ENCODE measurements at places on chromosomes 16 and 17.

GRCh38 chr17:57788725-57789124, 43.6 kb upstream of the CCDC182 start:
- no peak for DNase-seq

GRCh38 chr17:57106836-57107497, 21.9 kb downstream of the AKAP1 start:
- no peak for DNase-seq

DNA sequence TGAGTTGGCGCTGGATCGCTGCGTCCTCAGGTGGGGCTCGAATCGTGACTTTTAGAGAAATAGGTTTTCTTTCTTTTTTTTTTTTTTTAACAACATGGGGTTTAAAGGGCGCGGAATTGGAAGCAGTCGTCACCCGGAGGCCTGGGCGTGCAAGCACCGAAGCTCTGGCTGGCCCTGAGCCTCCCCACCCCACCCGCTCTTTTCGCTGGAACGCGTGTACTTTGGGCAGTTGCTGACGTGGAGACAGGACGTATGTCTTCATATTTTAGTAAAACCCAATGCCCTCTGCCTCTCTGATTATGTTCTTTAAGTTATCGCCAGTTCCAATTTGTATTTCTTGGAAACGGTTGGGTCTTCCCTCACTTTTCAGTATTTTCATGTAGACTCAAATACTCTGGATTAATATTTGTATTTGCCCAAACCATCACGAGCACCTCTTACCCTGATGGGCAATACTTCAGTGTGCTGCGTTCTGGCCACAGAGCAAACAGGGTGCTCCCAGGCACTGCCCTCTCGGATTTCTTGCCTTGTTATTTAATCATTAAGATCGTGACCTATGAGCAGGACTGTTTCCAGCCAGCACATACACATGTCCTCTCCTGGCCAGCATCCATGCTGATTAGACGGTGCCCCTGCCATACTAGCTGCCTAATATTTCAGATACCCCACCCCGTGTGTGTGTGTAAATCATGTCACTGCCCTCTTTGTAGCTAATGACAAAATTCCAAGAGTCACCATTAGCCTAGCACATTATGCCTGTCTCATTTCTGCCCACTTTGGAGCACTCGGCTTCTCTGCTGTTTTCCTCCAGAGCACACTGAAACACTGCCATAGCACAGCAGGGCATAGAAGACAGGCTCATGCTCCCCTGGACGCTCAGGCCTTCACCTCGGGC, 805 bp upstream of the C16orf95 start:
- peak; percentile 64 for DNase-seq

GRCh38 chr17:18950346-18950745, 1.6 kb upstream of the SLC5A10 start:
- DNase-seq, result no peak

- no peak for DNase-seq
Observed at GRCh38 chr17:178292-179065, 3.0 kb downstream of the DOC2B start.

GRCh38 chr16:50296807-50297206, 30.5 kb downstream of the ADCY7 start:
- DNase-seq, result no peak

DNA sequence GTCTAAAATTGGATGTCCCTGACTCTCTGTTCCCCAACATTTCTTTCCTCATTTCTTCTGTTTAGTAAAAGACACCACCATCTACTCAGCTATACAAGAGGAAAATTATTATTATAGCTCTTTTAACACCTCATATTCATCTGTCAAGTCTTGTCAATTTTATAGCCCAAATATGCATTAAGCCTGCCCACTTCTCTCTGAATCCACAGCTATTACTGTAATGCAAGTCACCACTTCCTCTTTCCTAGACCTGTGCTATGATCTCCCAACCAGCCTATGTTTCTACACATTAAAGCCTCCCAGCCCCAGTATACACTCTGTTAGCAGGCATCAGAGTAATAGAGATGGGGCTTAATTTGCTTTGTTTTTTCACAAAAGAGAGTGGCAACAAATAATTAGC, 252.9 kb downstream of the GRIN2A start:
- DNase-seq, result no peak

GRCh38 chr16:70699696-70700095, 13.8 kb upstream of the MTSS2 start:
- no peak for DNase-seq

DNA sequence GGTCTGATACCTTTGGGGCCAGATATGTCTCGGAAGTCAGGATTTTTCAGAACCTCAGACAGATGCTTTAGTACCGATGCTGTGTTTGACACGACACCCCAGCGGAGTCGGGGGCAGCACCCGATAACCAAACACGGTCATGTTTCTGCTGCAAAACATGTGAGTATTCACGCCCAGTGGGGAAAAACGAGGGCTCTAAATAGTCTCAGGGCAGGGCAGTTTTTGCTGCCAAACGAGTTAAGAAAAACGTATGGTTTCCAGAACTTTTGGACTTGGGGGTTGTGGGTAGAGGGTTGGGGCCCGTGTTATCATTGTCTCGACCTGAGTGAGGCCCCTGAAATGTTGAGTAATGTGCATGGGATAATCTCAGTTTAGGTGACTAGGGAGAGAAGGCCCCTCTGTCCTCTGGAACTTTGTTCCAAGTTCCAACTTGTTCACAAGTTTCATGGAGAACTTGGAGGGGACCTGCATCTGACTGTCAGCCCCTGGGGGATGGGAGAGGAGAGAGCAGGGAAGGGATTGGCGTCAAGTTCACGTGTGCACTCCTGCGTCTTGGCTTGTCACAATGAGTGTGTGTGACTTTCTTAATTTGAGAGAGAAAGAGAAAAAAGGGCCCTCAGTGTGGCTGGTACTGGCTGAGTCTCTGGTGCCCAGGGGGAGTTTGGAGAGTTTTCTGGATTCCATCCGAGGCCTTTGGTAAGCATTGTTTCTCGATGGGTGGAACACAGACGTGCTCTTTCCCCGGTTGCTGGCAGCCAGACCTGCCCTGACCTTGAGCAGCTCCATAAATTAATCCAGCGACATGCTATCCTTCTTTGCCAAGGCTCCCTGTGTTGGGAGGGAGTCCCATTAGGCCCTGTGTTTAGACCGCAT, 83.9 kb upstream of the CIBAR2 start:
- DNase-seq, result no peak

GRCh38 chr16:57985204-57986181, 14.6 kb upstream of the CNGB1 start:
- no peak for DNase-seq

DNA sequence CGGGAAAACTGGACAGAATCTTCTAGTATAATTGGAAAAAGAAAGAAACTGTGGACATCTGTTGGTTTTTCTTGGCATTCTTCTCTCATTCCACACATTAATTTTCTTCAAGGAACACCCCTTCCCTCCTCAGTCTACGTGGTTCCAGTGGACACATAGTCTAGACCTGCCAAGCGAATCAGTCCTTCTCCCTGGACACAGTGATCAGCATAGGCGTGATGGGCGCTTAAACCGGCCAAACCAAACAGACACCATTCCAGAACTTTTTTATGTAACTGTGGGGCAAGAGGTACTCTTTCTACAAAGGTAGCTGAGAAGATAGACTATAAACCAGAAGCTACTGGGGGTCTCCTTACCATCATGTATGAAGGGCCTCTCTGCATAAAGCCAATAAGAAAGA, 121.8 kb upstream of the COX10 start:
- no peak for DNase-seq

GRCh38 chr17:21551081-21551881, 141.0 kb upstream of the KCNJ18 start:
- DNase-seq, result peak; percentile 74

DNA sequence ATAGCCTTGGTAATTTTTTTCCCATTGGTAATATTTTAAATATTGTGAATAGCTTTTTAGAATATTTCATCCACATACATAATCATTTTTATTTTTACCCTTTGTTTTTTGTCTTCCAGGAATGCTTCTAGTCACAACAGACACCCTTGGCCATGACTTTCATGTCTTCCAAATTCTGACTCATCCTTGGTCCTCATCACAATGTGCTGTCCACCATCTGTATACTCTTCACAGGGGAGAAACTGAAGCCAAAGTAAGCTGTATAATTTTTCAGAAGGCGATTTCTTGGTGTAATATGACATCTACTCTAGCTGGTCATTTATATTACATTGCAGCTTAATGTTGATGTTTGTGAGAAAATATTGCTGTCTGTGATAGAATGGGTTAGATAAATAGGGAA, 269.4 kb downstream of the BCAS3 start:
- DNase-seq, result no peak

Measured in liver (tissue), 10 donors.